ENCODE measurements at places on chromosomes 13 and 19.
A peak's percentile ranks its signal among the peaks of the same experiment; 100 is the strongest.

- no peak for DNase-seq
Measured at GRCh38 chr19:20422216-20423205, 143.1 kb downstream of the ZNF737 start.

GRCh38 chr19:44684892-44685863, 13.8 kb upstream of the CEACAM16 start:
- DNase-seq = peak; percentile 82

GRCh38 chr13:56903710-56904282, 236.9 kb upstream of the PRR20A start:
- DNase-seq = no peak

DNA sequence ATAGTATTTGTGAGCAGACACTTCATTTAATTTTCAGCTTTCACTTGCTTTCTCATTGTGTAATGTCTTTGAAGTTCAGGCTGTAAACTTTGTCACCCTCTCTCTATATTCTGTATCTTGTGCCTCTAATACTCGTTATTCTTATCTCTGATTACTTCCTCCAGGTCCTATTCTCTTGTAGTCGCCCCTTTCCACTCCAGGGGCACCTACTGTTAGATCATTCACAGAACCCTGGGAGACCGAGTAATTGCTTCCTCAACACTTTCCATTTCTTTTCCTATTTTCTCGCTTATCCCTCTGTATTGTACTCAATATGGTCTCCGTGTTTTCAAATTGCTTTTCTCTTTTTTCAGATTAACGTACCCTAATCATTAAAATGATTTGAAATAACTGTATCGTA, 93.9 kb upstream of the TDRD3 start:
- DNase-seq = no peak

DNA sequence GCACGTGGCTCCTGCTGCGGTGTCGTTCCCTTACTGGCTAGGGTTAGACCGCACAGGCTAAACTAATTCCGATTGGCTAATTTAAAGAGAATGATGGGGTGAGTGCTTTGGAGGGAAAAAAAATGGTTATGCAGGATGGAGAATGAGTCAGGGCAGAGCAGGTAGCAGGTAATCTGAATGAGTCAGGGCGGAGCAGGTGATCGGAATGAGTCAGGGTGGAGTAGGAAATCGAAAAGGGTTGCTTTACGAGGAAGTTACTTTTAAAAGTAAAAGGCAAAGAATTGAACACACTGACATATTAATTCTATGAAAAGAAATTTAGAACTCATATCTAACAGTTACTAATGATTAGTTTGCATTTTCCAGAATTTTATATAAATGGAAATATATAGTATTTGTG, 335.5 kb downstream of the FOXO1 start:
- DNase-seq = no peak

All from DMS53 (cell line).